ENCODE measurements at places on chromosomes 6 and 20.

DNA sequence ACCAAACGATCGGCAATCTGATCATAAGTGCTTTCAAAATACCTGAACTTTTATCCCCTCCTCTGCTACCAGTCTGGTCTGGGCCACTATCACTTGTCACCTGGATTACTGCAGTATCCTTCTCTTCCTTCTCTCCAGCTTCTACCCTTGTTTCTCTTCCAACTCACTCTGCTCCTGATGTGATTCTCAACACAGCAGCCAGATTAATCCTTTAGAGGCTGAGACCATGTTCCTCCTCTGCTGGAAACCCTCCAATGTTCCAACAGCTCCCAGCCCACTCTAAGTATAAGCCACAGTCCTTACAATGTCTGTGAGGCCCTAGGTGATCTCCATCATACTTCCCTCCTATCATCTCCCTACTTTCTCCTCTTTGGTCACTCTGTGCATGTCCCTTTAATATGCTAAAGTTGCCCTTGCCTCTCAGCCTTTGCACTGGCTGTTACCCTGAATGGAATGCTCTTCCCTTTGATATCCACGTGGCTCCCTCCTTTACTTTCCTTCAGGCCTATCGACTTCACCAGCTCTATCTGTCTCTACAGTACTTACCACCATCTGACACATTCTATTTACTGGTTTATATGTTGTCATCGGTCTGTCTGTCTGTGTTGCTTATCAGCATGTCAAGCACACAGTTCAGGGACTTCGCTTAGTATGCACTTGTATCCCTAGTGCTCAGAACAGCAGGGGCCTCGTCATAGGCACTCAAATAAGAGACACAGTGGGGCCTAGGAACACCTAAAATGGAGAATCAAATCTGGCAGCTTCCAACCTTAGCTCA is 35.0 kb upstream of the RNF24 start:
- no peak for DNase-seq

DNA sequence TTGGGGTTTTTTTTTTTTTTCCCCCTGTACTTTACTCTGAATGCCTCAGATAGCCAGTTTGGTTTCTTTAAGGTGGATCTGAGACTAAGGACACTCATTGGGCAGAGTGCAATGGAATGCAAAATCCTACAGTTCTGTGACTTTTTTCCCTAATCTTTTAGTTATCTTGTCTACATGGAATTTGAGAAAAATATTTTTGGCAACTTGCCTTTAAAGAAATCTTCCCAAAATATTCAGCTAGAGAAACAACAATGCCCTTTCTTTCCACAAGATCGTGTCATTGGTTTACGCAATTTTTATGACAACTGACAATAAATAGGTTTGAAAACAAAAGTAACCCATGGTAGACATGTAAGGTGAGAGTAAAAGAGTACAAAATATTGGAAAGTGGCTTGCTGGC is 171.7 kb upstream of the LAMP5 start:
- DNase-seq: no peak

GRCh38 chr6:73796881-73797280 is 100.9 kb downstream of the CD109 start:
- no peak for DNase-seq

DNA sequence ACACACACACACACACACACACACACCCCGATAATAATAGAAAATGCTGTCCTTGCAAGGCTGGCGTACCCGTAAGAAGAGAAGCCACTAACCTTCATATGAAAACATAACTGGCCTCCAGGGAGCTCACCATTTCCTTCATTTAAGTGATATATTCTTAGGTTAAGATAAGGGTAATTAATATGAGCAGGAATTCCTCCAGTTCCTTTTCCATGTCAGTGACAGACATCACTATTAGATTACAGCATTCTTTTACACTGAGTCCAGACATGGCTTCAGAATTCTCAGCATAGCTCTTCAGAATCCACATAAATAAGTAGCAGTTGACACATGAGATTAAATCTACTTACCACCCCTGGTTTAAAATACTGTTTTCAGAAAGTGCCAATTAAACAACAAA is 121.9 kb downstream of the SIM1 start:
- peak; percentile 7 for DNase-seq

DNA sequence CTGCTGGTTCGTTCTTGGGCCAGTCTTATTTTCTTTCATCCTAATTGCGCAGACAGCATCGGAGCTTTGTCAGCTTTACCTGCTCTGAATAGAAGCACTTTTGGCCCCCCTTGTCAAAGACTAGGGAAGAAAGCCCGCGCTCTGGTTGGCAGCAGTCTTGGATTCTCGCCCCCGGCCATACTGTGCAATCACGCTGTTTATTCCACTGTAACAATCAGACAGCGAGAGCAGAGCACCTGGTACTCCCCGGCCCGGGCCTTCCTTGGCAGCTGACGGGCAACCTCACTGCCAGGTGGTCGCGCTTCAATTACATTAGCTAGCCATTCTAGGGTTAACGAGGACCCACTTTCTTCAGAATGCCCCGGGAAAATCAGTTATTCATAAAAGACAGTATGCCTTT is 72.6 kb downstream of the INSM1 start:
- DNase-seq: peak; percentile 35

DNA sequence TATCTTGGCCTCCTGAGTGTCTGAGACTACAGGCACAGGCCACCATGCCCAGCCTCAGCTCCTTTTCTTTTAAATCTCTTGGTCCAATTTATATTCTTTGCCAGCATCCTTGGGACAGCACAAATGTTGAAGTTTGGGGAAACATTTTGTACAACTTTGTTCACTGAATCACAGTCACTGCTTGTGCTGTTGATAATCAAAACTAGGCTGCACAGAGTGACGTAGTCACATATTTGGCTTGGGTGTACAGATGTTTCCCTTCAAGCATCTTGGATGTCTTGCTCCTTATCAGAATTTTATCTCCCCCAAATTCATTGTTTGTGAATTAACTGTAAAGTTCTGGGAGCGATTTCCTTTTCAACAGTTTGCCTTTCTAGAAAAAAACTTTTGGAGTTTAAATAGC is 17.9 kb downstream of the CARMIL1 start:
- DNase-seq: no peak

DNA sequence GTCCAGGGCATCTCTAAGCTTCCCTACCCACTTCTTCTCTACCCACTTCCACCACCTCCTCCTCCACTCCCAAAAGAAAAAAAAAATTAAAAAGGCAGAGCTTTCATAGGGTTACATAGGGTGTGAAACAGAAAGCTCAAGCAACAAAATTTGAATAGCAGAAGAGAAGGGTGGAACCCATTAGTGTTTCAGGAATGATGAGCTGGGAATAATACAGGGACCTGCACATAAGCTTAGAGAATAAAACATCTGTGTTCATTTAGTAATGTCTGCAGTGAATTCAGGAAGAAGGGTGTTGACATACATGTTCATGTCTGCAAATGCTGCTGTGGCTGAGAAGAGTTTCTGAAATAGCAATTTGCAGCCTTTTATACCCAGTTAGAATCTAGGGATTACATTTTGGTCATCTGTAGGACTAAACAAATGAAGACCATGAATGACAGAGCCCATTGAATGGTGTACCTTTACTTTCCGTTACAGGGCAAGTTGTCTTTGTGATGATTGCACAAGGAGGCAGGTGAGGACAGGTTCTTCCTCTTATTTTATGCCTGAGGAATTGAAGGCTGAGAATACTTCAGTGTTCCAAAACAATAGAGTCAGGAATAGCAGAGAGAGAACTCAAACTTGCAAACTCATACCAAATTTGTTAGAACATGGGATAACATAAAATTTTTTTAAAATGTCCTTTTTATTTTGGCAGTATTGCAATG is 975.1 kb downstream of the TFAP2A start:
- DNase-seq: no peak

GRCh38 chr6:33057222-33058150 is 16.0 kb downstream of the HLA-DPA1 start:
- no peak for DNase-seq

DNA sequence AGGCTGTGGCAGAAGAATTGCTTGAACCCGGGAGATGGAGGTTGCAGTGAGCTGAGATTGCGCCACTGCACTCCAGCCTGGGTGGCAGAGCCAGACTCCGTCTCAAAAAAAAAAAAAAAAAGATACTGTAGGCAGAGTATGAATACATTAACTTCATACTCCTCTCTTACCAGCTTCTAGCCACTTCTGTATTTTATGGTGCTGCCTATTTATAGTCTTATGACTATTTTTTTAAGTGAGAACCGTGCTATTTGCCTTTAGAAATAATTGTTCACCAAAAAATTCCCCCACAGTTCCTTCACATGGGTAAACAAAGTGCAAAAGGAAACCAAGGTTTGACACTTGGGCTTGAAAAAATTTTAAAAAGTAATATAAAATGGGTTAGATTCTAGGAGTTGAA is 1.5 kb upstream of the SNRNP48 start:
- DNase-seq: no peak

DNA sequence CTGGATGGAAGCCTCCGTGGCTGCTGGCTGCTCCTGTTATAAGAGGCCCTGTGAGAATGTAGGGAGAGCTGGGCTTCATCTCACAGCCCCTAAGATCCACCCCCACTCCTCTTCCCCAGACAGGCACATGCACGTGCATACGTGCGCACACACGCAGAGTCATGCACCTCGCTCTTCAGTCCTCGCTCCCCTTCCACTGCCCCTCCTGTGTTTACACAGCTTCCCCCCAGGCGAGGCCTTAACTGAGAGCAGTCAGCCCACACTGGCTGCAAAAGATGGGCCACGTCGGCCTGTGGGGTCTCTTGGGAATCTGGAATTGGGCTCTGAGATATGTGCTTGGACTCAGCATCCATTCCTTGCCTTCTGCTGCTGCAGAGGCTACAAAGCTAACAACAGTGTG is 35.2 kb upstream of the MLN start:
- DNase-seq: no peak

- no peak for DNase-seq
Measured at GRCh38 chr6:155561257-155561965, 105.8 kb upstream of the NOX3 start.

DNA sequence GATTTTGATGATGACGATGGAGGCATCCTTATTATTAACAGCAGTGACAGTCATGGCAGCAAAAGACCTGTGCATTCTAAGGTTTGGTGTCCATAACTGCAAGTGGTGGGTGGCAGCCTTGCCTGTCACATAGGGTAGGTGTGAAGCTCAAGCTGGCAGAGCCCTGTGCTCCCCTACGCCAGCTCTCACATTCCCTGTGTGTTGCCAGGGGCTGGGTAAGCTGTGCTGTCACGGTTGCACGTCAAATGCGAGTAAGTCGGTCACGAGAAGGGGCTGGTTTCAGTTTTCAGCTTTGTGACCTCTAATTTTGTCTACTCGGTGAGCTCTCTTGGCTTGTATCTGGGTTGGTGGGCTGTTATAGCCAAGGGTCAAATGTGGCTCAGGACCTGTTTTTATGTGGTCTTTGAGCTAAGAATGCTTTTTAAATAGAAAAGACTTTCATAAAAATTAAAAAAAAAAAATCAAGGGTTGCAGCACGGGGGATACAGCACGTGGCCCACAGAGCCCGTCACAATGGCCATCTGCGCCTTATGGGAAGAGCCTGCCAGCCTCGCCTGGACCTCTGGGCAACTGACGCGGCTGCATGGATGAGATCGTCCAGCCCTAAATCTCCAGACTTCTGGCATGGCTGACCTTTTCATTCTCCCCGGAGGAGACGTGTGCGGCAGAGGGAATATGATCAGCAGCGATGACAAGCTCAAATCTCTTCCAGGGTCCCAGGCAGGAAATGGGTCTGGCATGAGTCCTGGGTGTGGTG is 148.5 kb downstream of the PHACTR3 start:
- no peak for DNase-seq

- no peak for DNase-seq
Measured at GRCh38 chr6:151999194-151999593, 191.7 kb downstream of the ESR1 start.

GRCh38 chr6:111724505-111724904 is 118.8 kb upstream of the TRAF3IP2 start:
- DNase-seq: no peak

- DNase-seq: no peak
Measured at GRCh38 chr20:62999580-62999979, 7.2 kb downstream of the BHLHE23 start.

DNA sequence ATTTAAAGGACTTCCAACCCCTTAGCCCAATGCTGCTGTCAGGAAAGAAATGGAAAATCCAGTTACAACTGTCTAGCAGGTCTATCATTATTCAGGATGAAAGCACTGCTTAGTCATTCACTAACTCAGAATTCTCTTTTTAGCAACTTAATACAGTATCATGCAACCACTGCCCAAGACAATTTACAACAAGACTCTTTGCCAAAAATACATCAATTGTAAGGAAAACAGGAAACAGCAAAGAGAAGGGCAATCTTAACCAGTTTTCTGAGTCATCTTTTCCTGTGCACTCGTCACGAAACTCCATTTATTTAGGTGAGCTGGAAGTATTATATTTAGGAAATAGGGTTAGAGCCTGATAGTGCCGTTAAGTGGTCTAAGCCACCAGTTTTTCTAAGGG is 1197.7 kb upstream of the CITED2 start:
- DNase-seq: no peak

DNA sequence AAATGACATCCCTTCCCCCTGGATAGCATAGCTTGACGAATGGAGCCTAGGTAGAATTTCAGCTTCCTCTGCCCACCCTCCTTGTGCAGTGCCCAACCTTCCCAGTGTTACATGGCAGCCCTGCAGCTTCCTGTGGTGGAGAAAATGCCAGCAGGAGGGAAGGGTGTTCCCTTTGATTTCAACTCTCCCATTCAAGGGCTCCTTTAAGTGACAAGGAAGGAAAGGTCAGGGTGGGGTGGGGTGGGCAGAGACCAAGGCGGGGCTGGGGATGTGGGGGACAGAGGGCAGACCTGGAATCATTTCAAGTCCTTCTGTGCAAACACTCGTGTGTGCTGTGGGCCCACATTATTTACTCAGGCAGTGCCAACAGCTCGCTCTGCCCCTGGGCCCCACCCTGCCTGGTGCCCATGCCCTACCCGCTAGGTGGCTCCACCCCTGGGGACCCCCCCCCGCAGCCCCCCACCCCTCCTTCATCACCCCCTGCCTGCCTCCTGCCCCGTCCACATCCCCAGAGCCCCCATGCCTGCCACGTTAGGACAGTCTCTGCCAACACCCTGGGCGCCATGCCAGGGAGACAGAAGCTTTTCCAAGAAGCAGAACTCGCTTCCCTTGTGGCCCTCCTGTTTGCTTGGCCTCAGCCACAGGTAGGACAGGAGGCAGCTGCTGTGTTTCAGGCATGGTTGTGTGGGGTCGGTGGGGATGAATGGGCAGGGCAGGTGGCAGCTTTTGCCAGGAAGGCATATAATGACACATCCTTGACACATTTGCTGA is 9.4 kb downstream of the SPDEF start:
- peak; percentile 61 for DNase-seq

DNA sequence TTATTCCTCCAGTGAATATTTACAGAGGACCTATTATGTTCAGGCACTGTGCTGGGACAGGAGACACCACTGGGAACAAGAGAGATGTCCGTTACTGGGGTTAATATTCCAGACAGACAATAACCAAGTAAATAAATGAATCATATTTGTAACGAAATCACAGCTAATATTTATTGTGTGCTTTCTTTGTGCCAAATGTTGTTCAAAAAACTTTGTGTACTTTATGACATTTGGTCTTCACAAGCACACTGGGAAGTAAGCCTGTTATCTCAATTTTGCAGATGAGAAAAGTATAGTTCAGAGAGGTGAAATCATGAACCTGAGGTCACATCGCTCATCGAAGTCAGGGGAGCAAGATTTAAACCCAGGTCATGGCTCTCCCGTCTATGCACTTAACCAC is 36.5 kb upstream of the PREX1 start:
- DNase-seq: no peak

- DNase-seq: no peak
Measured at GRCh38 chr20:24651171-24651975, 181.9 kb downstream of the SYNDIG1 start.
